GDM1 (cell line): ENCODE measurements at places on chromosomes 2 and 18.

- DNase-seq: no peak
These were observed 298.8 kb upstream of the FANCL start for GRCh38 chr2:58539973-58540372.

GRCh38 chr2:17800693-17801458 lies 15.4 kb upstream of the MSGN1 start:
- DNase-seq: no peak

DNA sequence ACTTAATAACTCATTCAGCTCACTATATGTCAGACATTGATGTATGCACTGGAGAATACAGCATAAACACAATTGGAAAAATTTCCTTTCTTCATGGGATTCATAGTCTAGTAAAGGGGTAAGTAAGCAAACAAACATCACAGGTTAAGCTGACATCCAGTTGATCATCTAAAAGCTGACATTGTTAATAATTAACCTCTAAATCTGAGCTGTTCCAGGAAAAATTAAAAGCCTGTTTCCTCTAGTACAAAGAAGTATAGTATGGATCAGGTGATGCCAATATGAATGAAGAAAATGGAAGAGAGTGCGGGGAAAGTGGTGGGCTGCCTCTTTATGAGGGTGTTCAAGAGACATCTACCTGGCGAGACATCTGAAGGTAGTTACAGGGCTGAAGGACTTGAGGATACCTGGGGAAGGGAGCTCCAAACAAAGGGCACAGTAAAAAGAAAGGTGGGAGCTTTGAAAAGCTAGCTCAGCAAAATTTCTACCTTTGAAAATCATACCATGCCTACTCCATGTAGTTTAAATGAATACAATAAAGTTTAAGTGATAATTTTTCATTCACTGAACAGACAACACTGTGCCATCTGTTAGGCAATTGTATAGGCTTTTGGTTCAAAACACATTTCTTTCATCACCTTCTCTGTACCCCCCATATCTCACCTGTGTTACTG lies 619.3 kb downstream of the TRIB2 start:
- DNase-seq: no peak

GRCh38 chr18:75757951-75758350 lies 330.4 kb upstream of the SMIM21 start:
- no peak for DNase-seq
